ENCODE measurements at places on chromosomes 11 and 22.

GRCh38 chr22:36383110-36383581, 4.6 kb downstream of the MYH9 start:
- no peak for DNase-seq

DNA sequence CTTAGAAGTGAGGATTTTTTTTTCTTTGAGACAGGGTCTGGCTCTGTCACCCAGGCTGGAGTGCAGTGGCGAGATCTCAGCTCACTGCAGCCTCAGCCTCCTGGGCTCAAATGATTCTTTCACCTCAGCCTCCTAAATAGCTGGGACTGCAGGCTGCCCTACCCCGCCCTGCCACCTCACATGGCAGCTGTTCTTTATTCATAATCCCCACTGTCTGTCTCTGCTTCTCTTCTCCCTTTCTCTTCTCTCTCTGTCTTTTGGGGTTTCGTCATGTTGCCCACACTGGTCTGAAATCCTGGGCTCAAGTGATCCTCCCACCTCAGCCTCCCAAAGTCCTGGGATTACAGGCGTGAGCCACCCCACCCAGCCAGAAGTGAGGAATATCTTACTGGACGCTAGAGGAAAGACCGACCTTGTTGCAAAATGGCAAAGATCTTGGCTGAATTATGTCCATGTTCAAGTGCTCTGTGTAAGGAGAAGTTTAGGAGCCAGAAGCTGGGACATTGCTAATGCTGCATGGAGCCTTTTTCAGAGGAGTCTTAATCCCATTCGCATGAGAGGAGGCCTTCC, 21.9 kb downstream of the KRTAP5-5 start:
- DNase-seq: no peak

- no peak for DNase-seq
These were observed 30.4 kb downstream of the PAAF1 start for GRCh38 chr11:73907191-73907590.

- no peak for DNase-seq
These were observed 70.1 kb upstream of the MYOD1 start for GRCh38 chr11:17649261-17649660.

- DNase-seq: no peak
These were observed 4.3 kb downstream of the SBF1 start for GRCh38 chr22:50470491-50470890.

GRCh38 chr22:42365111-42365865, 66.9 kb downstream of the NFAM1 start:
- DNase-seq: no peak

- no peak for DNase-seq
These were observed 47.3 kb downstream of the NRXN2 start for GRCh38 chr11:64675450-64676260.

DNA sequence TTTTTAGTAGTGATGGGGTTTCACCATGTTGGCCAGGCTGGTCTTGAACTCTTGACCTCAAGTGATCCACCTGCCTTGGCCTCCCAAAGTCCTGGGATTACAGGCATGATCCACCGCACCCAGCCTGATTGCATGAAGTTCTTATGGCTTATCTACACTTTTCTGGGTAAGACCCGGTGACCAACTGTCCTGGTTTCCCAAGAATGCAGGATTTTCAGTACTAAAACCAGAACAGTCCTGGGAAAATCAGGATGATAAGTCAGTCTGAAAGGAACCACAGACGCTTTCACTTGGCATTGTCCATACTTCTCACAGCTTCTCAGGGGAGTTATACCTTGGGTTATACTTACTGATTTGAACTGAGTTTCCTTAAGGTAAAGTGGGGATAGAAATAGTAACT, 1.4 kb upstream of the BPIFC start:
- no peak for DNase-seq

GRCh38 chr11:75722669-75723042, 5.0 kb downstream of the MOGAT2 start:
- no peak for DNase-seq

DNA sequence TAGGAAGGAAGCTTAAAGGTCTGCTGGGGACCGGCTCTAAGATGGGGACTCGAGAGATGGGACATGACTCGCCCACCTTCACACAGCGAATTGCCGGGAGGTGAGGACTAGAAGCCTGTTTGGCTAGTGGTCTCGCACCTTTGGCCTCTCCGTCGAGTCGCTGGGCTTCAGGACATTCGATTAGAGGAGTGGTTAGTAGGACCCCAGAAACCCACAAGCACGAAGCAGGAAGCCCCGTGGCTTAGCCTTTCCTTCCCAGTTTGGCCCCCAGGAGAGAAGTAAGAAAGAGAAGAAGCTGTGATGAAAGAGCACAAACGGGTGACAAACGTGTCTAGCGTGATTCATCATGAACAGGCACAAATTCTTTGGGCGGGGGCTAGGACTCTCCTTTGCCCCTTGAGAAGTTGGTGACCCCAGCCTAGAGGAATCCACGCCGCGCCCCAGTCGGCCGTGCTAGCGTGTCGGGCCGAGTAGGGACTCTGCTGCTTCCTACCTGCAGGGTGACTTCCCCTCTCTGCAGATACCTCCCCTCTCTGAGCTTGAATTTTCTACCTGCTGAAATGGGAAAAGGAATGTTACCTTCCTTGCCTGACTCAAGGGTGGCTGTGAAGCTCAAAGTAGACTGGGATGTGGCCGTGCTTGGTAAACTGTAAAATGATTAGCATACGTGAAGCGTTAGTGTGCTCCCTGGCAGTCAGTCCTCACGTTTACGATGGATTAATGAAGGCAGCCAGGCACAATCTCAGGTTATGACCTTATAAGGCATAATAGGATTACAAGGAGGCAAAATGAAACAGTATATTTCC, 1.1 kb upstream of the ADM start:
- DNase-seq: no peak

- DNase-seq: no peak
These were observed 57.6 kb downstream of the NRXN2 start for GRCh38 chr11:64665411-64665821.

- no peak for DNase-seq
These were observed 8.8 kb upstream of the UBASH3B start for GRCh38 chr11:122646549-122647340.

- no peak for DNase-seq
These were observed 55.8 kb downstream of the ELFN2 start for GRCh38 chr22:37371491-37371890.

DNA sequence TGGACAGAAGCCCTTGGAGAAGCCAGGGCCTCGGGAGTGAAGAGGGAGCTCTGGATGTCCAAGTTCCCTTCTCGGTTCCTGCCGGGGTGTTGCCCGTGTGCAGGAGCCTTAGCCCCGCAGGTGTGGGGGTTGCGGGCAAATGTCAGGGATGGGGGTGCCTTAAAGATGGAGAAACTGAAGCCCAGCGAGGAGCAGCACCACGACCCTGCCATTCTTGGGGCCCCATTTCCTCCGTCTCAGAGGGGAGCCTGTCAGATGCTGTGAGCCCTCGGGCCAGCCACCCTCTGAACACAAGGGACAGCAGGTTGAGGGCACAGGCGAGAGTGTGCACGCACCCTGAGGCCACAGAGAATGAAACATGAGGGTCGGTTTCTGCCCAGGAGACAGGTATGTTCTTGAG, 6.3 kb downstream of the OSBPL5 start:
- no peak for DNase-seq

- no peak for DNase-seq
These were observed 54.7 kb upstream of the SLC25A1 start for GRCh38 chr22:19233189-19233661.

DNA sequence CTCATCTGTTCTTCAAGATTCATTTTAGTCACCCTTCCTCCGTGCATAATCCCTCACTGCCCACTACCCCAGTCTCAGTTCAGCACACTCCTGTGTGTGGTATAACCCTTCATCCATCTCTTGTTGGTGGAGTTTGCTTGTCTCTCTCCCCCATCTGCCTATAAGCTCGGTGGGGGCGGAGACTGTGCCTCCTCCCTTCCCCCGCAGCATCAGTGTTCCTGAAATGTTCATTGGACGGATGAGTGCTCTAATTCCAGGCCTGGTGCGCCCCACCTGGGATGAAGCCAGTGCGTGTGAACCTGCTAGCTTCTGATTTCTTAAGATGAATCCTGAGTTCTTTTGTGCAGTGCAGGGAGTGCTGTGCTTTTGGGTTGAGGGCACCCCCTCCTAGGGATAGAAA, 100.0 kb downstream of the GRIK4 start:
- no peak for DNase-seq

GRCh38 chr22:44204739-44205515, 24.2 kb downstream of the PARVG start:
- DNase-seq: no peak

GRCh38 chr11:94759522-94759921, 8.6 kb upstream of the AMOTL1 start:
- DNase-seq: no peak

GRCh38 chr11:57150454-57150917, 31.3 kb upstream of the LRRC55 start:
- no peak for DNase-seq

GRCh38 chr22:37569009-37569920, 9.0 kb downstream of the CDC42EP1 start:
- DNase-seq: no peak

DNA sequence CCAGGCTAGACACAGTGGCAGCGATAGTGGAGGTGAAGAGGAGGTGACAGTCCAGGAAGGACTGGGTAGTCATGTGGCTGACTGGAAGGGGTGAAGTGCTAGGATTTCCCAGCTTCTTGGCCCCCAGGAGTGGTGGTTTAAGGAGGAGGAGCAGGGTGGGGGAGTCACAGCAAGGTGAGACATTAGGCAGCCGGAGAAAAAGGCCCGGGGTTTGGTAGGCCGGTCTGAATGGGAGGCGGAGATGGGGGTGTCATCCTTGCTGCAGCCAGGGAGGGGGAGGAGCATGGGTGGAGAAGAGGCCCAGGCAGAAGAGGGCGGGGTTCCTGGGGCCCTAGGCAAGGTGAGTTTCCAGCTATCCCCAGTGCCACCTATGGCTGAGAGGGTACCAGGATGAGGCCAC, 6.1 kb downstream of the SIPA1 start:
- DNase-seq: no peak

GRCh38 chr11:18739685-18740084, 13.7 kb upstream of the IGSF22 start:
- no peak for DNase-seq

GRCh38 chr11:133072378-133072777, 459.9 kb downstream of the OPCML start:
- no peak for DNase-seq

- DNase-seq: no peak
These were observed 593.2 kb upstream of the CCDC179 start for GRCh38 chr11:23453522-23453921.

- DNase-seq: no peak
These were observed 63.7 kb downstream of the MAML2 start for GRCh38 chr11:96279018-96279895.

- no peak for DNase-seq
These were observed 11.9 kb downstream of the TMEM121B start for GRCh38 chr22:17109113-17109865.

DNA sequence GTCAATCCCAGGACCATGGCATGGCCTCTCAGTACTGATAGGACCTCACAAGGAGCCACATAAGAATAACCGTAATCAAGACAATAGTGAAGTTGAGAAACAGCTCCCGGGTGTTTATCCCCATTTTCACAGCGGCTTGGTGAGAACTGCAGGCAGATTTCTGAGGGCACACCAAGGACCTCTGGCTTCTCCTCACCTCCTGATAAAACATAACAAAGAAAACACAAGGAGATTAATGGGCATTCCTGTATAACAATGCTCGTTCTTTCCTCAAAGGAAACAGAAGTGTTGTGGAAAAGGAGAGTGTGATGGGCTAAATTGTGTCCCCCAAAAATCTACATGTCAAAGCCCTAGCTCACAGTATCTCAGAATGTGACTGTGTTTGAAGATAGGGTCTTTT, 4.0 kb downstream of the SLN start:
- DNase-seq: no peak

DNA sequence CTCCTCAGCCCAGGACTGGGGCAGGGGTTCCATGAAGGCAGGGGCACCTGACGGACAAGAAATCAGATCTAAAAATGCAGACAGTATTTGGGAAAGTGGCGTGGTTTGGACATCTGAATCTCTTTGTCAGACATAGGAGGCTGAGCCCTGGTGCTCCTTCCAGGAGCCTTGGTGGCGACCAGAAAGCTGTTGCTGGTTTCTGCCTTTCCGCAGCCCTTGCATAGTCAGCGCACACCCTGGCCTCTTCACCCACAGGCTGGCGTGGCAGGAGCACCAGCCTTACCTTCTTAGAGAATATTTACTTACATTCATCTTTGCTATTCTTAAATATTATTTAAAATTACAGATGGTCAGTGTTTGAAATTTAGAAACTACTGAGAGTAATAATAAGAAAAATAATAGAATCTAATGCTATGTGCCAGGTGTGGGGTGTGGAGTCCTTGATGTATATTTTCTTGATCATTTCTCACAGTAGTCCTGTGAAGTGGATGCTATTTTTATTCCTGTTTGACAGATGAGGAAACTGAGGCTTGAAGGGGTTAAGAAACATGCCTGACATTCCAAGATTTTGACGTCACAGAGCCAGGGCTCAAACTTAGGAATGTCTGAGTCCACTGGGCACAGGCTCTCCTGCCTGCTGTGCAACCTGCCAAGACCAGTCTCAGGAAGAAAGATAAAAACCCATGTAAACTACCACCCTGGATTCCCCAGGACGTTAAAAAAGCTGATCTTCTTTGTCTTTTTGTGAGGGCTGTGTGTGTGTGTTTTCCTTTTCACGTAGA, 51.6 kb downstream of the TBC1D22A start:
- no peak for DNase-seq

DNA sequence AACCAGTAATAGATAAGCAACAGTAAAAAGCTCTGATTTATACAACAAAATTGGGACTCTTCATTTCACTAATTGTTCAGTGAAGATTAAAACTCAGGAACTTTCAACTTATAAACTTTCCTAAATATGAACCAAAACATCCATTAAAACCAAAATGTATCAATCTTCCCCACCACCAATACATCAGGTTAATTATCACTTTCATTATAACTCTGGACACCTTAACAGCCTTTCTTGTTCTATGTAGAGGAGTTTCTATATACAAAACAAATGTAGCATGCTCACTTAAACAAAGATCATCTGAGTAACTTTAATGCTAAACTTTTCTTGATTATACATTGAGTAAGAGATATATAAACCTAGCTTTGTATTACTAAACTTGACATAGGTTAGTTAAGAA, 74.7 kb downstream of the ST14 start:
- DNase-seq: no peak

DNA sequence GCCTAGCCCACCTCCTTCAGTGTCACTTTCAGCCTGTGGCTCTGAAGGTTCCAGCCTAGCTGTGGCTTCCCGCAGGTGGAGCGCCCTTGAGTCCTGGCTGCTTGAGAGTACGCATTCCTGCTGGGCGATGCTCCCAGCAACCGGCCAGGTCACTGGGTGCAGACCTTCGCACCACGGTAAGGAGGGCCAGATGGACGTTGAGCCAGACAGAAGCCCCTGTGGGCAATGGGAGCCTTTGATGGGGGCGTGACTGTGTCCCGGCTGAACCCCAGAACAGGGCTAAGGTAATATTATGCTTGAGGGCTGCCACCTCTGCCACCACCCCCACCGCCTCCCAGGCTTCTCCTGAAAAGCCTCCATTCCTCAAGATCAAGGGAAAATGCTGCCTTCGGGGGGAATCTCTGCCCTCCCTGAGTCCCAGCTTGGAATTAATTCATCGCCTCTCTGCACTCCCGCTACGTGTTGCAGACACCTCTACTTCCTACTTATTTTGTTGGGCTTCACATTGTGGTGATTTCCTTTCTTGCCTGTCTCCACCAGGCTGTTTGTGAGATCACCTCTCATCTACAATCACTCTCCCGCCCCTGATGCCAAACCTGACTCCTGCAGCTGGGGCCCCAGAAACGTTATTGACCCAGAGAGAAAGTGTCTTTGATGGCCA, 144.9 kb upstream of the NECTIN1 start:
- no peak for DNase-seq

- DNase-seq: no peak
These were observed 48.0 kb downstream of the ME3 start for GRCh38 chr11:86624366-86624765.

Data from left renal pelvis (tissue), 4 donors.